Stimulated activated CD4-positive, alpha-beta T cell treated with anti-CD3 and anti-CD28 coated beads, Interleukin-12 subunit alpha, Interleukin-12 subunit beta, amount 100 ng/mL, for 48 hours (primary cell): ENCODE measurements at places on chromosomes 2 and 18.

- no peak for DNase-seq
Measured at GRCh38 chr2:68060652-68061051, 2.2 kb downstream of the C1D start.

DNA sequence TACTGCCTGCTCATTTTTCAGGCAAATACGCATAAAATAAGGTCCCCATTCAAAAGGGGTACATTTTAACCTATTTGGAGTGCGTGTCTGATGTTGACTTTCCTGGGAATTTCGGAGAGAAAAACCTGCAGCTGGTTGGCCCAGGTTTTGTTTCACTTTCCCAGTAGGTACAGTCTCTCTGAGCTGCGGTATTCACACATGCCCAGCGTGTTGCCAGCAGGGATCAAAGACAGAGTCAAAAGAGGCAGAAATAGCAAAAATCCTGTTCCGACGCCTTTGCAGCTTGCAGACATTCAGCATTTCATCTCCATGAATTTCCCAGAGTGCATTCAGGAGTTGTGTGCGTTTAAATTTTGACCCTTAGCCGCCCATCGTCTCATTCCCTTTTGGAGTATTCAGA lies 855.4 kb upstream of the CELF4 start:
- no peak for DNase-seq

DNA sequence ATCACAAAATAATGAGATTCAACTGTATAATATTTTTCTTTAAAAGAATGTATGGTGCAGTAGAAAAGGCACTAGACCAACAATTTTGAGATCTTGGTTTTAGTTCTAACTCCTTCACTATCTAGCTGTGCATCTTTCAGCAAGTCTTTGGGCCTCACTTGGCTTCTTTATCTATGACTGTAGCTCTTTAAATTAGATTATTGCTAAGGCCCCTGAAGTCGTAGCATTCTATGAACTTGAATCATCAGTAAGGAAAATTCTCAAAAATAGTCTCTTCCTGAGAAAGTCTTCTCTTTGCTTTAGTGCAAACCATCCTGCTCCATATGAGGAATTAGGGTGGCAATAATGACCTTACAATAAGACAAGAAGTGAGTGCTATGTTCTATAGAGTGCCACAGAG lies 140.4 kb downstream of the FTCDNL1 start:
- DNase-seq = no peak

DNA sequence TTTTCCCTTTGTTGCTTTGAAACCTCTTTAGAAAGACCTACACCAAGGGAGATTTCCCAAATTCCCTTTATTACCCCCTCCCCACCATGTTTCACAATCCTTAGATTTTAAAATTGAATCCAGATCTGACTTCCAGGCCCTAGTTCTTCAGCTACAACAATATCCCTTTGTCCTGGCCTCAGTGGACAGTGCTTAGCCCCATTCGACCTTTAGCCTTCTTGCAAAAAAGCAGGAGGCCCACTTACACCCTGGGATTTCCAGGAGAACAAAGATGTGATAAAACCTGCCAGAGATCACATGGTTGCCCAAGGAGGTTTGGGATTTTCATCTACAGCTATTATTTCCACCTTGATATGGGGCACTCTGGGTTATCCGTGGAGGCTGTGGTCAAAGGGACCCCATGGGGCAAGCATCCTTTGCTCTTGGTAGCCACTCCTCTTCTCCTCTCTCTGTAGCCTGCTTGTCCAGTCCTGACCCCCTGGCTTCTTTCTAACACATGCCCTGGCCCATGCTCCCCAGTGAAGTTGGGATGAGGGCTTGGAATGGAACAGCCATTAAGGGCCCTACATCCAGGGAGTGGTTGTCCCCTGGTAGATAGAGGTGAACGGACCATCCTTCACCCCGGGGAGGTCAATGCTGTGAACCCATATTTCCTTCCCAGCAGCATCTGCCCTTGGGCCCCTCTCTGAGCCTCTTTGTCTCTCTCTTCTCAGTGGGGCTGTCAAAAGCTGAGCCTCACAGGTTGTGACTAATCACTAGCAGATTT lies 267.4 kb downstream of the DYSF start:
- DNase-seq = no peak

GRCh38 chr2:28598484-28598883 lies 102.6 kb downstream of the PLB1 start:
- DNase-seq = no peak

GRCh38 chr2:156908825-156909224 lies 348.7 kb upstream of the GALNT5 start:
- DNase-seq = no peak

- no peak for DNase-seq
Measured at GRCh38 chr2:118657466-118657865, 190.0 kb downstream of the EN1 start.

- no peak for DNase-seq
Measured at GRCh38 chr2:221958224-221958623, 340.6 kb downstream of the PAX3 start.

GRCh38 chr2:212730994-212731393 lies 192.4 kb upstream of the ERBB4 start:
- no peak for DNase-seq

DNA sequence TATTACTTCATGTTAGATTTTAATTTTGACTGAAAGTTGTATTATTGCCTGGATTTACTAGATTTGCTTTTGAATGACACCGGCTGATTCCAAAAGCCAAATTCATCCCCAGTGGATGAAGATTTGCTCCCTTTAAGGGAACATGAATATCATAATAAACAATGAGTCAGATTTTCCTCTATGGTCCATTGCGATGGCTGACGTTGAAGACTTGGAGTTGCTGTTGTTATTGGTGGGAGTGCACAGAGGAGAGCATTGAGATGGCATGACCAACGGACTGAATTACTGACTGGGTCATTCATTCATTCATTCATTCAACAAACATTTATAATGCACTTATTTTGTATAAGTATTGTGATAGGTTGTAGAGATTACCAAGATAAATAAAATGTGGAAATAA lies 33.4 kb upstream of the LYPD1 start:
- DNase-seq = no peak

DNA sequence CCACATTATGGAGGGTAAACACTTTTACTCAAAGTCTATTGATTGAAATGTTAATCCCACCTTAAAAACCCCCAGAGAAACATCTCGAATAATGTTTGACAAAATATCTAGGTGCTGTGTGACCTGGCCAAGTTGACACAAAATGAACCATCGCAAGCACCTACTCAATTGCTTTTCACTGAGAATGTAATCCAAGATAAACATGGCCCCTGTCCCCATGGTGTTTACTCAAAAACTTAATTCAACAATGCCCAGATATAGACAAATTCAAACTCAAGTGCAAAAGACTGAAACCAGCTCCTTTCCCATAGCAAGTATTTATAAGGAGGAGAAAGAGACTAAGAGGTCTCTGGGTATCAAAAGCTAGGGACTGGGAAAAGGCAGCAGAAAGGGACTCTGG lies 15.0 kb upstream of the ACMSD start:
- no peak for DNase-seq

GRCh38 chr2:20411361-20411894 lies 35.4 kb upstream of the RHOB start:
- peak; percentile 71 for DNase-seq

DNA sequence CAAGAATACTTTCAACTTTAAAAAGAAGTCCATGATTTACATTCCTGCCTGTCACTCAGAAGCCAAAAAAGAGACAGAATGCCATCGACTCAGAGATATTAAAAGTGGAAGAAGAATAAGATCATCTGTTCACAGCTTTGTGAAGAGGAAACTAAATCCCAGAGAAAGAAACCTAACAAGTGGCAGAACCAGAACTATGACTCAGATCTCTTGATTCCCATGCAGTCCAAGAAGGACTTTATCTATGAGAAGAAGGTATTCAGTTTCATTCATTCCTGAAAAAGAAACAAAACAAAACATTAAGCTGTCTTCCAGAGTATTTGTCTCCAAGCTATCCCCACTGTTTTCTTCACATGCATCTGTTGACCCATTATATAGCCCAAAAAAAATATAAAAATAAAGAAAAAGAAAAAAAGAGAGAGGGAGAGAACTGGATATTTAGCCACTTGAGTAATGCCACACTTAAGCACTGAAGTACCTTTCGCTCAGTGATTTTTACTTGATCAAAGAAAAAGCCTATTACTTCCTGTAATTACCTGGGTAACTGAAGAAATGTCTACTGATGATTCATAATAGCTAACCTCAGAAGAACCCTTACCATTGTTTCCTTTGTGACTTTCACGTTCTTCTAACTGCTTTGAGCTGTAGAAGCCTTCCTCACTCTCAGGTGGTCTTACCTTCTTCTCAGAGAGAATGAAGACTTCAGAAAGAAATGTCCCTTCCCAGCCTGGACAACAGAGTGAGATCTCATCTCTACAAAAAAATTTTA lies 17.7 kb upstream of the AKAIN1 start:
- no peak for DNase-seq

DNA sequence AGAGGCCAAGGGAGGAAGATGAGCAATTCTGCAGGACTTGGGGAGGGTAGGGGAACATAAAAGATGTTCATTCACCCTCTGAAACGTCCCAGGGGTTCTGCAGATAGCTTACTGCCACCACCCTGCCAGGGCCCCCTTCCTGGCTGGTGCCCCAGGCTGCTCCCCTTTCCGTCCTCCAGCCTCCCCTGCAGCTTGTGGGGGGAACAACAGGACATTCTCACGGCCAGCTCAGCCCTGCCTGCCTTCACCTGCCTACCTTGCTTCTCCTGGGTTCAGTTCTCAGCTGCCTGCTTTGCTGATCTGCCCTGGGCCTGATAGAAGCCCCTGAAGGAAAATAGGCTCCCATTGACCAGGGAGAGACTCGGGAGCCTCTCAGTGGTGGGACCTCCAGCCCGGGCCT lies 251.1 kb downstream of the CELF4 start:
- DNase-seq = no peak

DNA sequence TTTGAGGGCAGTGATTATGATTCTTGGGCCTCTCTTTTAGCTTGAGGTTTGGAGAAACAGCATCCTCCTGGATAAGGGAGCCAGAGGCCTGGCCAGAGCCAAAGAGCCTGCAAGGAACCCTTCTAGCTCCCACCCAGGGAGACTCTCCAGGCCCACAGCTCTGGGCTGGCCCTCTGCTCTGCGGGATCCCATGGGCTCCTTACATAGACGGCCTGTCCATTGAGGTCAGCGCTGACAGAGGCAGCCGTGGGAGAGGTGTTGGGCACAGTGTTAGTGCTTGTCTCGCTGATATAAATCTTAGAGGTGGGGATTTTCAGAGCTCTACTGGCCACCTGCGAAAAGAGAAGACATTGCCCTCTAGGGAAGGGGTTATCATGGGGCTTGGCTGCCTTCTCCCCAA lies 67.2 kb downstream of the XDH start:
- no peak for DNase-seq

GRCh38 chr2:108491848-108492247 lies 42.4 kb upstream of the LIMS1 start:
- DNase-seq = no peak

DNA sequence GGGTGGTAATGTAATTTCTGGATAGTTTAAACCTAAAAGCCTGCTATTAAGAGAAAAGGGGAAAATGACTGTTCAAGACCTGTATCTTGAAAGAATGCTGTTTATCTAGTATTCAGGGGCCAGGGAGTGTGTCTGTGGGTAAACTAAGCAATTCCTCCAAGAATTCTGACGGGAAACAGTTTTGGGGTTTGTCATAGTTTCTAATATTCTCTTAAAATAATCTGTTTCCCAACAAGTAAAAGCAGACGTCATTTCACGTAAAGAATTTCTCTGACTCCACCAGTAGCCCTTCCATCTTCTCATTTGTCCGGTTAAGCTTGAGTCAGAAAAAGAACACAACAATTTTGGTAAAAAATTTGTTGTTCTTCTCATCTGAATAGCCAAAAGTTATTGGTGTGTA lies 232.1 kb upstream of the EPAS1 start:
- DNase-seq = no peak

GRCh38 chr2:112483042-112483473 lies 1.1 kb downstream of the TTL start:
- DNase-seq = no peak

DNA sequence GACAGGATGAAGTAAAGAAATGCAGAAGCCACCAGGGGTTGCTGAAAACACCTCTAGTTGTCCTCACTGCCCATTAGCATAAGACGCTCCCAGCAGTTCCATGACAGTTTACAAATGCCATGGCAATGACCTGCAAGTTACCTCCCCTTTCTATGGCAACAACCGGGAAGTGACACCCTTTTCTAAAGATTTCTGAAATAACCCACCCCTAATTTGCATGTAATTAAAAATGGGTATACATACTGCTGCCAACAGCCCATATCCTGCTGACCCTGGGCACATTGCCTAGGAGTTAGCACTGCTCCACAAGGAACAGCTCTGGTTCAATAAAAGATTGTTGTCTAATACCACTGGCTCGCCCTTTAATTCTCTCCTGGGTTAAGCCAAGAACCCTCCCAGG lies 178.3 kb upstream of the LRATD1 start:
- no peak for DNase-seq

- DNase-seq = no peak
Measured at GRCh38 chr2:65539633-65540032, 107.2 kb upstream of the SPRED2 start.

DNA sequence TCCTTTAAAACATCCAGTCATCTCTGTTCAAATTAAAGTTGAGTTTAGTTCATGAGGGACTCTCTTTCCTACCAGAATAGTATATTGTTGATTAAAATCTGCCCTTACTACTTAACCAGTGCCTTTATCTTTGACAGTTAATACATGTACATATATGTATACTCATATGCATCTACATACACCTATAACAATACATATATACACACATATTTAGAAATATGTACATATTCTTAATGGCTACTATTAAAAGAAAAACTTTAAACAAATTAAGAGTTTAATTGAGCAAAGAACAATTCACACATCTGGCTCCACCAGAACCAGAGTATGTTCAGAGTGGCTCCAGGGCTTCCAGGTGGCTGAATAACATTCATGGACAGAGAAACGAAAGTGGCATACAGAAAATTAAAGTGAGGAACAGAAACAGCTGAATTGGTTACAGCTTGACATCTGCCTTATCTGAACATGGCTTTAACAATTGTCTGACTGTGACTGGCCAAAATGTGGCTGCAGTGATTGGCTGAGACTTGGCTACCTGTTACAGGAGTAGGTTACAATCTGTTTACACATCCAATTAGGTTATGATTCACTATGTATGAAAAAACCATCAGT lies 38.8 kb downstream of the ZNF519 start:
- DNase-seq = no peak

DNA sequence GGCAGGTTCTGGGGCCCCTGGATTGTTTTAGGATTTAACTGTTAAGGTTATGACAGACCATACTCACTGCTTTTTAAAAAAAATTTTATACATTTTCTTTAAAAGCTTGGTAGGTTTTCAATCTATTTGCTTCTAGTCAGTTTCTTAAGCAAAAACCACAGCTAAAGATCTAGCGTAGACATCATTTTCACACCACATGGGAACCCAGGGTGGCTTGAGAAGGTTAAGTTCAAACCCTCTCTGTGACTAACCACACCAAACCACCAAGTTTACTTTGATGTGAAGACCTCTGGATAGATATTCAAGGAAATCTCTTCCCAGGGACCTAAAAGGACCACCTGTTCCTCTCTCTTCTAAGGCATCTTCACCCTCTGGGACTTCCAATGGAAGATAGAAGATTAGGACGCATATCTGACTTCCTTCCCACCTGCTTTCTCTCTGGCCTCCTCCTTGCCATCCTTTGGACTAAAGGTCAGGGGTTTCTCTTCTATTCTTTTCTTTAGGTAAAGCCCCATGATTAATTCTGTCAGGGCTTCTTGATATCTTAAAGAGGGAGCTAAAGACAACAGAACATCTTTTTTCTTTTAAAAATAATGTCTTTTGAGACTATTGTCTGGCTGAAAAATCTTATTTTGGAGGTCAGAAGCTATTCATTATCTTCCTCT lies 32.3 kb downstream of the FOSL2 start:
- no peak for DNase-seq

- no peak for DNase-seq
Measured at GRCh38 chr18:35106013-35106844, 65.0 kb downstream of the MAPRE2 start.

GRCh38 chr18:45894818-45895217 lies 69.3 kb downstream of the SIGLEC15 start:
- DNase-seq = no peak
